Fibroblast of skin of scalp (primary cell): ENCODE measurements at places on chromosomes 7 and 10.

GRCh38 chr7:158975526-158976467 is 119.4 kb downstream of the DYNC2I1 start:
- no peak for DNase-seq

DNA sequence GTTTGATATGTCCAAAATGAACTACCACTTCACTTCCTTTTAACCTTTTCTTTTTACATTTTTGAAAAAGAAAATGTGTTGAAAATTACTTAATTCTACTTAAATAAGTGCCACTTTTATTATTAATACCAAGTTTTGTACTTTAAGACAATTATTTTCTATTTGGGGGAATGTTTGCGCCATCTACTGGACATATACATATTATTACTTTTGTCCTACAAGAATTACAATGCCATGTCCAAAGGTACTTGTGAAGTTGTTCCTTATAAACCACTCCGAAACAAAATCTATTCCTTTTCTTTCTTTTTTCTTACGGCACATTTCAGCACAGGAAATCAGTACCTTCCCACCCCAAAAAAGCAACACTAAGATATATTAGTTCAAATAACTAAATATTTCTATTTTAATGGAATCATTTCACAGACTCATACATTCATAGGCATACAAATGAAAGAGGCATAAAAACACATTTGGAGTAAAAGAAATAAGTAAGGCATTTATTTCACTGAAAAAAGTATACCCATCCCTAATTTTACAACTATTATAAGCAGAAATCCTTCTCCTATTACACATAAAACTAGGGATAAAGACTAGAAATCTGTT is 169.9 kb downstream of the RNF133 start:
- DNase-seq = peak; percentile 31

DNA sequence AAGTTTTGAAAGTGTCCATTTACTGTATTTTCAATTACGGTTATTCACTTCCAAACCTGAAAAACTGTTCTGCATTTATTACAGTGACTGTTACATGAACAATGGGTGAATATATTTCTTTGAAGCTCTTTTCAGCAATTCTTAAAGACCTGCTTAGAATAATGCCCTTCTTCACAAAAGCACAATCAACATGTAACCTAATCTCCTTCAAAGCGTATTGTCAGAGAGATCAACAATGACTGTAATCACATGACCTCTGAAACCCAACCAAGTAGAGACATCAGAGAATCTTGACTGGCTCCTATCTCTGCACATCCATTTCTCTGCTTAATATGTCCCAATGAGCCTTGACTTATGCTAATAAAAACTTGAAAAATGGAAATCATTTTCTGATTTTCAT is 126.7 kb downstream of the NRCAM start:
- DNase-seq = no peak

- DNase-seq = no peak
Measured at GRCh38 chr10:90047243-90047729, 345.9 kb downstream of the KIF20B start.

GRCh38 chr7:100469227-100470044 is 5.4 kb upstream of the SPACDR start:
- DNase-seq = peak; percentile 68

- DNase-seq = no peak
Measured at GRCh38 chr10:133139551-133140065, 20.4 kb upstream of the KNDC1 start.

- peak; percentile 78 for DNase-seq
Measured at GRCh38 chr10:116278846-116279245, 5.8 kb upstream of the GFRA1 start.

DNA sequence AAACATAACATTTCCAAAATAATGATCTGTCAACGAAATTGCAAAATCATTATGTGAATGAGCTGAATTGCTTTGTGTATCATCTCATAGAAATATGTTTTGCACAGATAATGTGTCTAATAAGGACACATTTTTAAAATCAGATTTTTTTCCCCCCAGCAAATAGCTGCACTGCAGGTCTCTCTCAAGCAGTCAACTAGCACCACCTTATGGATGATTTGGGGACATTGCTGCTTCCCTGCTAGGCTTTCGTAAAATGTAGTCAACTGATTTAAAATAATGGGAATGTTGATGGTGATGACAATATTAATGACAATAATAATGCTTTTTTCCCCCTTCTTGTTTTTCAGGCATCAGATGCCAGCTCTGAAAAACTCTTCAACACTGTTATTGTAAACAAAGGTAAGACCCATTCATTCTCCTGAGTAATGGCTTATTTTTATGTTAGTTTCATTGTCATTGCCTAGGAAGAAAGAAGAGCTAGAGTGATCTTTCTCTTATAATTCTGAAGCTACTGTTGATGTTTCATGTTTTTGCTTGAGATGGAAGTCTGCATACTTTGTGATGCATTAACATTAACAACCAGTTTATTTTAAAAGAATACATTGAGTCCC is 433.6 kb upstream of the GALNT17 start:
- DNase-seq = peak; percentile 72

DNA sequence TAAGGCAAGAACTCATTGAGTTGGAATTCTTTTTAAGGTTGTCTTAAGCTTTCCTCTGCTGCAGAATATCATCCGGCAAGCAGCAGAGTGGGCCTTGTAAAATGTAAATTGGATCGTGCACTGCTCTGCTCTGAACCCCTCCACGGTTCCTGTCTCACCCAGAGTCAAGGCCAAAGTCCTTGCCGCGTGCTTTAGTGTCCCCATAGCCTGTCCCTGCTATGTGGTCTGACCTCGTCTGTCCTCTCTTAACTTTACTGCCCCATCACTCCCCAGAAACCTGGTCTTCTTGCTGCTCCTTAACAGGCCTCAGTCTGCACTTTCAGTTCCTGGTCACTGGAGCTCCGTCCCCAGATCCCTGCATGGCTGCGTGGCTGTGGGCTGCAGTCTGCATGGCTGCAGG is 121.6 kb upstream of the SDK1 start:
- DNase-seq = no peak

DNA sequence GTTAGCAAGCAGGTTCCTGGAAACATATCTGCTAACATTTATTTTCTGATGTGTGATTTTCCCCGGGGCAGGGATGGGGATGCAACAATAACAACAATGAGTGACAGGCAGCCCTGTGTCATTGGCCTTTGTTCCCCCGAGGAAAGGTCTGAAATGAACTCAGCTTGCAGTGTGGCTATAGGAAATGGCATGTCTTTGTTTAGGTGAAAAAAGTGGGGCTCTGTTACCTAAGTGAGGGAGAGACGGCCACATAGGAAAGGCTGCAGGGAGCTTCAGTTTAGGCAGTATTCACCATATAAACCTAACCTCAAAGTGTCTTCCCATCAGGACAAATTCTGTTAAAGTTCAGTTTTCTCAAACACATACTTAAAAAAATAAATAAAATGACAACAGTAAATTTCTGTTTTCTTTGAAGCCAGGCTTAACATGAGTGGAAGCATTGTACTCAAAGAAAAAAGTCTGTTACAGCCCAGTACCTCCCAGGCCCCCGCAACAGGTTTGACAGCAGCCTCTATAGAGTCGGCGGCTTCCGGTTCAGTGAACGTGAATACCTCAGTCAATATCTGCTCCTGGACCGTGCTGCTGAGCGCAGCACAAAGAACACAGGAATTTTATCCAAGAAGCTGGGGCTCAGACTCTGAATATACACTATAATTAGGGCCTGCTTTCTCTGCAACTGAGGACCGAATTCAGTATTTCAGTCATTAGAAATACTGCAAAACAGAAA is 168.3 kb downstream of the GLI3 start:
- no peak for DNase-seq

DNA sequence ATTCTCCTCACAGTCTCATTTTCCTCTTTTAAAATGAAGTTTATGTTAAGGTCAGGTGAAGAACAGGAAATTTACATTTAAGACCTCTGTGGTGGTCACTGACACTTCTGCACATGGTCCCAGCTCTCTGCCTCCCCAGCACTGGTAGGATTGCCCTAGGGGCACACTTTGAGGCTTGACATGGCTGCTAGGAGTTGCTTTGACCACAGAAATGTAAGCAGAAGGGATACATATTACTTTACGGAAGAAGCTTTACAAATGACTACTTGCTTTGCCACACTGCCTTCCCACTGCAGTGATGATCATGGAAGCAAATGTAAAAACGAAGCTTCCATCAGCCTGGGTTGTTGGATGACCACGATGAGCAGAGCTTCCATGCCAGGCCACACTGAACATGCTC is 53.1 kb upstream of the RSU1 start:
- DNase-seq = no peak

DNA sequence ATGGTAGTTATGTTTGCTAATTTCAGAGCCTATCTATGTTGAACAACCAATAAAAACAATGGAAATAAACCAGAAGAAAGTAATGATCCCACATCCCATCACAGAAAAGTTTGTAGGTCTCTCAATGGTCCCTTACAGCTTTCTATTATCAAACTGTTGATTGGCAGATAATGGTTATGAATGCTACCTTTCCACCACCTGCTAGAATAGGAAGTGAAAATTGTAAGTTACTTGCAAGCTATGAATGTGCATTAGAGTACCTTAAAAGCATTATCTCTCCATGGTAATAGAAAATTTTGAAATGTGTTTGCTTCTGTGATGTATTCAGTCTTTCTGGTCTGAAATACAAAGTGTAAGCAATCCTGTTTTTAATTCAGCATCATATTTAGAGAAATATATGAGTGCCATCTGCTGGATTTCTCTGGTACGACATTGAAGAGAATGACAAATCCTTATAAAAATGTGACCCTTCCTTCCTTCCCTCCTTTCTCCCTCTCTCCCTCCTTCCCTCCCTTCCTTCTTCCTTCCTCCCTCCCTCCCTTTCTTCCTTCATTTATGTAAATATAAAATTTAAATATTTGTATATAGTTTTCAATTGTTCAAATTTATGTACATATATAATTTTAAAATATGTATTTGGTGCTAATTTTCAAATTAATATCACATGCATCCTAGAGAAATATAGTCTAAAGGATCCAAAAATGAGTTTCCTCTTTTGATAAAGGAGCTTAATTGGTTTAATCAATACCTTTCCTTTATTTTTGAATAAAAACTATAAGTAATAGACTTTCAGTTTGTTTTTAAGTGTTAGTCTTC is 41.4 kb upstream of the PNLIPRP3 start:
- peak; percentile 46 for DNase-seq

- DNase-seq = peak; percentile 45
Measured at GRCh38 chr7:37142958-37143357, 305.7 kb downstream of the ELMO1 start.

DNA sequence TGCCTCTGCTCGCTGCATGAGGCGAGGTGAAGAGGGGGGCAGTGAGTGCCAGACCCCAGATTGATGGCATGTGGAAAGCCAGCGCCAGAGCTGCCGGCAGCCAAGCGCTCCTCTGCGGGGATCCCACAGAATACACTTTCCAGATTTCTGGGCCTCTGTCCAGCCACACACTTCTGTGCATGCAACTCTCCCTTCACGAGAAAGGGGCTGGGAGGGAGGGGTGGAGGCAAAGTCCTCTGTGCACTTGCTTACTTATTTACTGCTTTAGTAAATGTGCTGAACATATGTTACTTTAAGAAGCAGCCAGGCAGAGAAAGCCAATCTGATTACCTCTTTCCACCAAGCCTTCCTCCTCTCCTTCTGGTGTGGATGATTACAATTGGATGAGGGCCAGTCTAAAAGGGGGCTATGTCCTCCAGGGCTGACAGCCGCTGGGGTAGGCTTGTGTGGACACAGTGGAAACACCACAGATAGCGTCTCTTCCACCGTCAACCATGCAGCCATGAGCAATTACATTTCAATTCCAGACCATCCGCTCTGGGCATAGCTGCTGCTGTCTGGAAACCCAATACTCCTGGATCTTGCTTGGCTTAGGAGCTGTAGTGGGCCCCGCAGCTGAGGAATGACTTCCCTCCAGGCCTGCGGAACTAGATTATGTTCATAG is 322.8 kb upstream of the ANKRD30A start:
- DNase-seq = no peak

DNA sequence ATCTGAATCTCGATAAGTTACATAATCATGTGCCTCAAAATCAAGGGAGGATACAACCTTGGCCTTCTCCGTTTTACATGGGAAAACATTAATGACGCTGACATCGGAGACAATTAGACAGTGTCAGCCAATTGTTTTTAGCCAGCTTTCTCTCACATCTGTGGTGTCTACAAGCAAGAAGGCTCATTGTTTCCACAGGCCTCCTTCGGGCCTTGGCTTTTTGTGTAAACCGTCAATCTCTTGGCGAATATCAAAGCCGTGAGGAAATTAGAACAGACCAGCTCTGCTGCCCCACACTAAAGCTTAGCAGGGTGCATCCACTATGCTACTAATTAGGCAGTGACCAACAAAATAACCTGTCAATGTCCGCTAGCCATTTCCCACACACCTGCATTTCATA is 43.2 kb downstream of the VAX1 start:
- DNase-seq = no peak

DNA sequence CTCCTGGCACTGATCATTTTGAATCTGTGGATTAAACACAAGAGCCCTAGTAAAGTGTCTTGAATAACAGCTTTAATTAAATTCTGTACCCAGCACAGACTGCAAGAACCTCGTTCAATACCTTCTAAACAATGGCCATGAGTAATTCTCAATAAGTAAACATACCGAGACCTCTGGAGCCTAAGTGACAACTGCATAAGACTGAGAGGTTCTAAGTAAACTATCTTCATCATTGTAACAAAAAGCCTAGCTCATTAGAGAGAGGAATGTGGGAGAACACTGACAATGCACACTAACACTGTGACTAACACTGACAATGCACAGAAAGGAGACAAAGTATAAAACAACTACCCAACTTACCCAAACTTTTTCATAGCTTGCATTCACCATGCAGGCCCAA is 117.4 kb downstream of the ELAPOR2 start:
- no peak for DNase-seq

GRCh38 chr7:2781636-2782035 is 62.5 kb downstream of the GNA12 start:
- DNase-seq = no peak

GRCh38 chr10:76285012-76285411 is 853.6 kb downstream of the LRMDA start:
- peak; percentile 94 for DNase-seq

DNA sequence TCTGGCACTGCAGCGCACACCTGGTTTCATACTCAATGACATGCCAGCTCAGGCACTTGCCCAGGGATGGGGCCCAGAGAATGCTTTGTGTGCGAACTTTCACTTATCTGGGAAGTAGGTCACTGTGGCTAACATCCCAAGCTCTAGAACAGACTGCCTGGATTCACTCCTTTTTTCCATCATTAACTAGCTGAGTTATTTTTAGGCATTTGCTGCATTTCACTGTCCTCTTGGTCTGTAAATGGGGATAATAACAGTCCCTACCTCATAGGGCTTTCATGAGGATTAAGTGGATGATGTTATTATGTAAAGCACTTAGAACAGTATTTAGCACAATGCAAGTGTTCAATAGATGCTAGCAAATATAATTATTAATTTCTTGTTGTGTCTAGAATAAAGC is 98.7 kb upstream of the DOCK1 start:
- DNase-seq = no peak

GRCh38 chr7:4645246-4645645 is 36.8 kb upstream of the FOXK1 start:
- DNase-seq = peak; percentile 71

DNA sequence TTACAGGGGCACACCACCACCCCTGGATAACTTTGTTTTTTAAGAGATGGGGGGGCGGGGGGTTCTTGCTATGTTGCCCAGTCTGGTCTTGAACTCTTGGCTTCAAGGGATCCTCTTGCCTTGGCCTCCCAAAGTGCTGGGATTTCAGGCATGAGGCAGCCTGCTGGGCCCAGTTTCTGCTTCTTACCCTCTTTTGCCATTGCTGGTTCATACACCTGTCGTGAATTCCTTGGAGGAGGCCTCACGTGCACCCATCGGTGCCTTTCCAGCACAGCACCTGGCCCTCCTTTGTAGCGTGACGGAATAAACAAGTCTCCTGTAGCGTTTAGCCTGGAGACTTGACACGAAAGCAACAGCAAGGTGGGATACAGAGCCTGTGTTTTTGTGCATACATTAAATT is 75.5 kb downstream of the CARD11 start:
- DNase-seq = no peak
